ENCODE measurements at places on chromosomes 5 and 9. TPM values are rescaled to one million over a fixed set of nuclear protein-coding genes. Genes with fewer than 3 reads are reported as not detected.

- ATAC-seq, result peak; percentile 94
These were observed 460 bp downstream of the DMRTA1 start for GRCh38 chr9:22446950-22447617.

DNA sequence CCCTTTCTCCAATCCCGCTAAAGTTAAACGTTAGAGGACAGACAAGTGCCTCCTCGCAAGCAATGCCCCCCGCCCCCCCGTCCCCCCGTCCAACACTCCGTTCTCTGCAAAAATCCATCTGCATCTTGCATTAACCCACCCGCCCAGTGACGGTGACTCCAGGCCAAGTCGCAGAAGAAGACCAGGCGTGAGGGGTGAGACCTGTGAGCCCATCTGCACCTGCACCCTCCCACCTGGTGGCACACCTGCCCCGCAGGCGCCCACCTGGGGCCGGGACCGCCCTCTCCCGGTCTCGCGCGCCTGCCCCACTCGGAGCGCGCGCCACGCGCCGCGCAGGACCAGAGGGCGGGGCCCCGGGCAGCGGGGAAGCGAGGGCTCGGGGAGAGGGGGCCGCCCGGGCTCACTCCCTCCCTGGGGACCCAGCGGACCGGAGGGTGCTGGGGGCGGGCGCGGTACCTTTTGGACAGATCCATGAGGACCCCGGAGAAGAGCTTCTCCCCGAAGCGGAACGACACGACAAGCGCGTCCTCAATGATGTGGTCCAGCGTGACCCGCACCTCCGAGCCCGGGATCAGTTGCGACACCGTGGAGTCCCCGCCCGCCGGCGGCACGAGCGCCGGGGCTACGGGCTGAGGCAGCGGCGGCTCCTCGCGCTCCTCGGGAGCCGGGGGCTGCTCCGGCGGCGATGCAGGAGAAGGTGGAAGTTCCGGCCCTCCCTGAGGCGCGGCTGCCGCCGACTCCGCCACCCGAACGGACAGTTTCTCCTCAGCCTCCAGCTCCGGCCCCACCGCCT lies 705 bp downstream of the PWWP2A start:
- peak; percentile 10 for ATAC-seq

DNA sequence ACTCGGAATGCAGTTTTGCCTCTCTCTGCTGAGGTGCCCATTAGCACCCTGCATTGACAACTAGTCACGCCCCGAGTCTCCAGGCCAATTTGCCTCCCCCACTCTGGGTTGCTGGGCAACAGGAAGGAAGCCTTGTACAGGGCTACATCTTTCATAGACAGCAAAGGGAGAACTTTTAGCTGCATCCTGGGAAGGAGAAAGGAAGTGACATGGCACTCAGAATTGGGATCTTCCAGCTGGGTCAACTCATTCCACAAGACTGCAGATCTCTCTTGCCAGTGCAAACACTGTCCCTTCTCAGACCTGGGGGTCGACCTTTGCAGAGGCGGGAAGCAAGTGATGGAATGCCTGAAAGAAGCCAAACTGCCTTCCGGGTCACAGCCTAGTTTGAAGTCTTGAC lies 282.0 kb downstream of the SLIT3 start:
- no peak for ATAC-seq

DNA sequence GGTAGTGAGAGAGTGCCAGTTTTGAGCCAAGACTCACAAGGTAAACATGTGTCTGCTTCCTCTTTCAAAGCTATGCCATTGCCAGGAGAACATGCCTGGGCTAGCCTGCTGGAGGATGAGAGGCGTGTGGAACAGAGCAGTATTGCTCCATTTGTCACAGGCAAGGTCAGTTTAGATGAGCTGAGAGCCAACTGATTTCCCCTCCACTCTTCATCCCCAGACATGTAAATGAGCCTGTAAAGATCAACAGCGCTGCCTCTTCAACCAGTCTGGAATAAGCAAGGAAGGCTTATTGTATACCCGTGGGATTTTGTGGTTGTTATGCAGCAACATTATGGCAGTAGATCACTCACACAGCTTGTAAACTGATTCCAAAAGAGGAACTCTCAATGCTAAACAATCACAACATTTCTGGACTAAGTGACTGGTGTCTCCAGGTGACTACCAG lies 8.2 kb upstream of the GDNF start:
- peak; percentile 29 for ATAC-seq

DNA sequence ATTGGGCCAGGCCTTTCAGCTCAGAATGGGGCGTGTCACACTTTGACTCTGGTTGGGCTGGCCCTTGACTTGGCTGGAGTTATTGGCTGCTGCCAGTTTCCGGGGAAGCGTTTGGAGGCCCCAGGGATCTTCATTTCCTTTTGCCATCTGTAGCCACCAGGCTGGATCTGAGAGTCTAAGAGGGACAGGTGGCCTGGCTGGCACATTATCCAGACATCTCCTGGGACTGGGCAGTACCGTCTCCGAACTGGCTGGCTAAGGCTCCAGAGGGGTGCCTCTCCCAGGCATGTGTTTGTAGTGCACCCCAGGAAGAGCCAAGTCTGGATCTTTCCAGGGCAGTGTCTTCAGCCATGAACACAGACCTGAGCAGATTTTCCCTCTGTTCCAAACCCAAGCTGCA lies 9.7 kb upstream of the JADE2 start:
- ATAC-seq, result no peak

Gene FOXD4L6
- total RNA-seq, result not detected

Gene FAM221B
- not detected for total RNA-seq

- no peak for ATAC-seq
These were observed 113.2 kb downstream of the DTWD2 start for GRCh38 chr5:118875131-118875530.

Gene WDR31
- 2.2 TPM for total RNA-seq

Gene COL5A1
- 0.50 TPM for total RNA-seq

Gene PCSK5
- 3.8 TPM for total RNA-seq

- no peak for ATAC-seq
These were observed 65.5 kb upstream of the ABCA1 start for GRCh38 chr9:104993291-104993963.
